ENCODE measurements at places on chromosomes 2 and 18.

DNA sequence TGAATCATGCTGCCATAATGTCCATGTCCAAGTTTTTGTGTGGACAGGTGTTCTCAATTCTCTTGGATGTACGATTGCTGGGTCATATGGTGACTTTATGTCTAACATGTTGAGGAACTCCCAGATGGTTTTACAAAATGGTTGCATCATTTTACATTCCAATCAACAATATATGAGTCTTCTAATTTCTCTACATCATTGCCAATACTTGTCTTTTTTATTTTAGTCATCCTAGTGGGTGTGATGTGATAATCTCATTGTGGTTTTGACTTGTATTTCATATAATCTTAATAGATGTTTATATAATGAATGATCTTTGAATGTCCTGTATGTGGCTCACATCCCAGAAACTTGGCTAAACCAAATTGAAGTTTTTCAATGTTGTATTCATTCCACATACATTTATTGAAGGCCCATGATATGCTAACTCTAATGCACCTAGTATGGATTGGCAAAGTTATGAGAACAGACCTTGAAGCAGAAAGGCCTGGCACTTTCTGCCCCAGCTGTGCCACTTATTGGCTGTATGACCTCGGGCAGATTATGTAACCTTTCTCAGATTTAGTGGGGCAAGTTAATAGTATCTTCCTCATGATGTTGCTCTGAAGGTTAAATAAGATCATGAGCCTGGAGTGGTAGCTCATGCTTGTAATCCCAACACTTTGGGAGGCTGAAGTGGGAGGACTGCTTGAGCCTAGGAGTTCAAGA is 205.4 kb downstream of the RAB3GAP1 start:
- peak; percentile 60 for DNase-seq

DNA sequence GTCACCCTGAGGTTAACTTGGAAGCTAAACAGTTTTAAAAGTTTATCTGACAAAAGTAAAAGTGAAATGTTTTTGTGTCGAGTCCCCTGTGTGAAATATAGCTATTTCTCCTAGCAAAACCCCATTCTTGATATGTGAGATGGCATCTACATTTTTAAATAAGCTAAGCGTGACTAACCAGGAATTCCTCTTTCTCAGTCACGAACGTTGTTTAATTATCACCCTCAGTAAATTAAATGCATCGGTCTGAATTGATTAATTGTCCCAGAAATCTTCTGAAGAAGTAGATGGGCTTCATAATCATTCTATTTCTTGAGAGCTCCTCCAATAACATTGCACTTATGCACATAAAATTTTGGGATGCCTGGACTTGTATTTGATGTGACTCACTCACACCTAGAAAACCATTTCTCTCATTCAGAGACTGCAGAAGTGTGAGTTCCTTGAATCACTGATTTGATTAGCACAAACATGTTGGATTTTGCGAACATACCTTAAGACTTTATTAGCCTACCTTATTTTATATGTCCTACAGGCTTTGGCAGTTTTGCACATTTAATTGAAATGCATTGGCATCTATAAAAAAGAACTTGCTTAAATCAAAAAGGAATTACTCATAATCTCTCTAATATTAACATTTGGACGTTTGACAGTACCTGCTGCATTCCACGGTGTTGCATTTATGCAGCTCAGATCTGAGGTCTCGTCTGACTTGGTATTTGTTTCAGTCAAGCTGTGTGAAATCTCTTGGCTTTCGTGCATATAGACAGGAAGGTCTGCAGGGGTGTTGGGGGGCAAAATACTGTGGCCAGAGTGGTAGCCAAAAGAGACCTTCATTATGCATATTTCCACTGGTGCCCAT is 475.2 kb downstream of the EPHA4 start:
- no peak for DNase-seq

DNA sequence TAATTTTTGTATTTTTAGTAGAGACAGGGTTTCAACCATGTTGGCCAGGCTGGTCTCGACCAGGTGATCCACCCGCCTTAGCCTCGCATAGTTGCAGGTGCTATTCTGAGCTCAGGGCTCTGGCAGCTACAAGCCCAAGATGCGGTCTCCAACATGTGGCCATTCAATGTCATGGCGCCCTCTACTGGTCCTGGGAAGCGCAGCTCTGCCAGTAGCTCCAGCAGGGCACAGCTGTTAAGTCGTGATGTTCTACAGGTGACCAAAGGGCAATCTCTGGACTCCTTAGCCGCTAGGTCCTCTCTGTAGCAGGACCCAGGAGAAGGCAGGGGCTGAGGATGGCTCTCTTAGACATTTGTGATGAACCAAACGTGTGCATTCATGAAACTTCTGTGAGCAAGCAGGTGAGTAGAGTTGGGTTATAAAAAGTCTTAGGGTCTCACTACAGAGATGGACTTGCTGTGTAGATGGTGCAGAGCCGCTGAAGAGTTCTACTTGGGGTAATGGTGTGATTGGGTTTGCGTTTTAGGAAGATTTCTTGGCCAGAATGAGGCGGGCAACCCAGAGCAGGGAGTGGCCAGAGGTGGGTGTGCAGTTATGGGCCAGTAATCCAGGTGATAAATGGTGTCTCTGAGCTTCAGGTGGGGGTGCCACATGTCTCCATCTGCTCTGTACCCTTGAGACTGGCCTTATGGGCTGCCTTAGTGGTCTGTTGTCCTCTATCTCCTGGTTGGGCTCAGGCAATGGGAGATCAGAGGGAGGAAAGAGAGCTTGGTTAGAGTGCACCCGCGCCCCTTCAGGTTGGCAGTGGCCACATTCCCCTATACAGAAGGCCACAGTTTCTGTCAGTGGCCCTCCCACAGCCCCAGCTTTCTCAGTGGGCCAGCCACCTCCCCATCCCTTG is 31.0 kb downstream of the IL37 start:
- peak; percentile 66 for DNase-seq

DNA sequence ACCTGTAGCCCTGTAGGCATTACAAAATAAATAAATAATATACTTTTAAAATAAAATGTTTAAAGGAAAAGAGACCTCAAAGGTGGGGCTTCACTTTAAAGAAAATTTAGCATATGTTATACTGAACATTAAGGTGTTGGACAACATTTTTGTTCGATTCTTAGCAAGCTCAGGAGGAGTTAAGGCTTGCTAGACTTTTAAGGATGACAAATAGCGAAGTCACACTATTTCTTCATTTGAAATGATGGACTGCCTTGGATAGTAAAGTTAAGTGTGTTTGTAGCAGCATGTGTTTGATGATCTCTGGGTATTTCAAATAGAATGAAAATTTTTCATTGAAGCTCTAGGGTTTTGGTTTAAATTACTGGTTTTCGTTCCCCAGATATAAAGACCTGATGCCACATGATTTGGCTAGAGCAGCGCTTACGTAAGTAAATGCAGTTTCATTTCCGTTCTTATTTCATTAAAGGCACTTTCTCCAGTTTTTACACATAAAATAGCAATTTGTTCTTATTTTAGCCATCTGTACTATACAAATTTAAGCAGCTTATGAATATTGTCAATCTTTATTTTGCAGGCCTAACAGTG is 24.9 kb downstream of the HADHB start:
- no peak for DNase-seq

DNA sequence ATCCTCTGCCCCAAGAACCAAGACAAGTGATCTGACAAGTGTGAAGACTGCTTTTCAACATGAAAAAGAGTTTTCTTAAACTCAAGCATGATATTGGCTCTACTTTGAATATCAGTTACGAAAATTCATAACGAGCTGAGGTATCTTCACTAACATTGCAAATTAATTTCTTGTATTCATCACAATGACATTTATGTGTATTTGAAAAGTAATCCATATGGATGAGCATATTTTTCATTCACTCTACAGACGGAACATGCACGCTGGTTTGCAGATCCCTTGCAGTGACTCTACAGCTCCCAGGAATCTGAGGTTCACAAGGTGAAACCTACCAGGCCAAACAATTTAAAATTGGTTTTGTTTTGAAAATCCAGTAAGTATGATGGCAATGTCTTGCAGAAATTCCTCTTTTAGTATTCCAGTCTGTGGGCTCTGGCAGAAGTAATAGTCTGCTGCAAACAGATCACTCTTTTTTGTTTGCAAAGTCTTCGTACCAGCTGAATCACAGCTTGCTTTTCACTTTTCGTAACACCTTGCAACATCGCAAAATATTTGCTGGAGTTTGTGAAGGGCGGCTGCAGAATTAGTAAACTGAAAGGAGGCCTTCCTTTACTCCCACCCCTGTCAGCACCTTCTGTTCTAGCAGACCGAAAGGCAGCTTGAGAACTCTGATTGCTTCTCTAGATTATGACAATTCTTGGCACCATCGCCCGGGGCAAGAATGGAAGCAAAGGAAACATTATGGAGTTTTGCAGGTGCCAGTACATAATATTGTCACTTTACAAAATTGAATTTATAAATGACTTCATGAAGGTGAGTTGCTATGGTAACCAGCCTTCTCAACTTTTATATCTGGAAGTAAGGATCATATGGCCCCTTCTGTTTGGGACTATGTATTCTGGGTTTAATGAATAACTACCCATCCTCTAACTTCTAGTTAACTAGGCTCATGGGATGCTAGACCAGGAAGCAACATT is 168.7 kb downstream of the TMEM247 start:
- no peak for DNase-seq

DNA sequence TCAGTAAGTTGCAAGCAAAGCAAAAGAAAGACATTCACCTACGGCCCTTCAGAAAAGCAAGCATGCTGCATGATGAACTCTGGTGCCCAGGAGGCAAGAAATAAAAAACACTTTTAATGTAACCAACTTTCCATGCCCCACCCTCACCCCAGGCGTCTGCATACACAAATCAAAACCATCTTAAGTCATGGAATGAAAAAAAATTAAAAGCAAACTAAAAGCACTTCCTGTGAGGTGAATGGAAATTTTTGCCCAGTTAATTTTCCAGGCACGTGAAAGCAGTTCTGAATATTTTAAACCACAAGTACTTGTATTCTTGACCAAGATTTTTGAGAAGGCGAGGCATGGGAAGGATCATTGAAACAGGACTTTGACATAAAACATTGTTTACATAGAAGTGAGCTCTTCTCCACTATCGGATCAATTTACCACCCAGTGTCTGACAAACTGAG is 2.5 kb upstream of the ICOS start:
- DNase-seq, result no peak

DNA sequence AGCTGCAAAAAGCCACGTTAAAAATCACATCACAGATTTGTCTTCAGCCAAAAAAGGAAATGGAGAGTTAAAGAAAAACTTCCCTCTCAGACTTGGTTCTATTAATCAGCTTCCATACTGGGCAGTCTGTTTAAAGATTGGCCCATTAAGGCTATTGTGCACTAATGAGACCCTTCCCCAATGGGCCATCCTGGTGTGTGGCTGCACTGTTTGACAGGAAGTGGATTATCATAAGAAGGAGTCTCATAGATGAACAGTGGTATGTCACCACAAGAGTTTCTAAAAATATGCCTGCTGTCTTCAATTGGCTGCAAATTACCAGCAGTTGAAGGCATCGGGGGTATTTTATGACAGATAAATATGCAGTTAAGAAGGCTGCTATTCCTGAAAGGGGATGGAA is 247.6 kb upstream of the THSD7B start:
- DNase-seq, result no peak

DNA sequence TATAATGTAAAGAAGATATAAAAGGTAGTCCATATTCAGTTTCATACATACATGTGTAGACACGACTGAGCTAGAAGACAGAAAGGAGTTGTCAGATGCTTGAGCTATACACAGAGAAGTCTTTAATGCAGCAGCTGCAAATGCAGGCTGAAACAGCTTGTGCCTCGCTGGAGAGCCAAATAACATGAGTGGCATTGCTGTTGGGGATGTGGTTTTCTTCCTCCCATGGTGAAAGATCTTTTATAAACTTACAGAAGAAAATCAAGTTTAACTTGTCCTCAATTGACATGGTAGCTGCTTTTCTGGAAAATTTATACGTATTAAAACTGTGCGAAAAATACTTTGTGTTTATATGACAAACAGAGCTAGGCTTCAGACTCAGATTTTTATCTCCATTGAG is 16.4 kb upstream of the IL1R1 start:
- no peak for DNase-seq

DNA sequence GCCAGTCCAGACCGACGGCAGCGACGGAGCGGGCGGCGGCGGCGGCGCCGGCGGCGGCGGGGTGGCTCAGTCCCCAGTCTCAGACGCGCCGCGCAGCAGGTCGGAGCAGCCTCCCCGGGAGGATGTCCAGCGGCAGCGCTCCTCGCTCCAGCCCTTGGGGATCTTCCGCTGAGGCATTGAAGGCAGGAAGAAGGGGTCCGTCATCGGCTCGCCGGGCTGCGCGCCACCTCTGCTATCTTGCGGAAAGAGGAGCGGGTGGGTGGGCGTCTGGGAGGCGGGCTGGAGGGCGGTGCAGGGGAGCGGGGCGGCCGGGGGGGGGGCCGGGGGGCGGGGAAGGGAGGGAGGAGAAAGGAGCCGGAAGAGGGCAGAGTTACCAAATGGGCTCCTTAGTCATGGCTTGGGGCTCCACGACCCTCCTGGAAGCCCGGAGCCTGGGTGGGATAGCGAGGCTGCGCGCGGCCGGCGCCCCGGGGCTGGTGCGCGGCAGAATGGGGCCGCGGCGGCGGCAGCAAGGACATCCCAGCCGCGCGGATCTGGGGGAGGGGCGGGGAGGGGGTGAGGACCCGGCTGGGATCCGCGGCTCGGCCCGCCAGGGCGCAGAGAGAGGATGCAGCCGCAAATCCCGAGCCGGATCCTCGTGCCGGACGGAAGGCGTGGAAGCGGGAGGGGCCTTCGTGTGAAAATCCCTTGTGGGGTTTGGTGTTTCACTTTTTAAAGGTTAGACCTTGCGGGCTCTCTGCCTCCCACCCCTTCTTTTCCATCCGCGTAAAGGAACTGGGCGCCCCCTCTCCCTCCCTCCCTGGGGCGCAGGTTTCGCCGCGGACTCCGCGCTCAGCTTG is at the start of gene NETO1:
Gene NETO1 (minus strand): TSS at position 242 of the 839 bp plus-strand sequence. CDS start 696 bp downstream, outside the sequence.
- DNase-seq, result peak; percentile 12

DNA sequence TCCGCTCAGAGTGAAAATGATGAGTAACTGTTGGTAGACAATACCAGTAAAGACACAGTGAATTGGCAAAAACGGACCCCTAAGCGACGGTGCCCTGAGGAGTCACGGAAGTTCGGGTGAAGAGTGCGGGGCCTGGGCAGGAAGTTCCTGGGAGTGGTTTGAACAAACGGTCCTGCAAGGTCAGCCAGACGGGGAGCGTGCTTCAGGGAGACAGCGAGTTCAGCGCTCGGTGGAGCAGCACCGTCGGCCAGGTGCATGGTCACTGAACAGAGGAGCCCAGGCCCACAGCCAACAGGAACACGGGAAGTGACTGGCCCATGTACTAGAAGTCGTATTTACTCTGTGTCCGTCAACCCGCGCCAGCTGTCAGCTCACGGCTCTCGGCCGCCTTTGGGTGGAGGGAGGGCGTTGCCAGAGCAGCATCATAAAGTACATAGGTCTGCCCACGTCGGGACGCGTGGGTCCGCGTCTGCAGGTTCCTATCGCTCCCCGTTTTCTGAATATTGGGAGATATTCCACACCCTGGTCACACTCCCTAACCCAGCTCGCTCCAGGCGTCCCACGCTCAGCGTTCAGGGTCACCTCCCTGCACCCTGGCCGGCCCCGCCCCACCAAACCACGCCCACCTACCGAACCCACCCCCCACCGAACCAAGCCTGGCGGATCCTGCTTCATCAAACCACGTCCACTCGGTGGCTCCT is 75.6 kb upstream of the UXS1 start:
- DNase-seq, result no peak

- no peak for DNase-seq
Observed at GRCh38 chr2:73935641-73936040, 9.0 kb downstream of the DGUOK start.

- DNase-seq, result no peak
Observed at GRCh38 chr2:233241803-233242202, 9.7 kb upstream of the ATG16L1 start.
